ENCODE measurements at places on chromosomes 1 and 21. TPM values are rescaled to one million over a fixed set of nuclear protein-coding genes. Genes with fewer than 3 reads are reported as not detected.

GRCh38 chr1:220873868-220874655, 5.2 kb upstream of the HLX start:
- DNase-seq: peak; percentile 42

GRCh38 chr1:21564521-21565095, 55.4 kb downstream of the ALPL start:
- peak; percentile 27 for DNase-seq

GRCh38 chr1:209772126-209772525, 12.2 kb downstream of the C1orf74 start:
- DNase-seq: no peak

- no peak for DNase-seq
These were observed 1.4 kb downstream of the ZMYND12 start for GRCh38 chr1:42454403-42454802.

DNA sequence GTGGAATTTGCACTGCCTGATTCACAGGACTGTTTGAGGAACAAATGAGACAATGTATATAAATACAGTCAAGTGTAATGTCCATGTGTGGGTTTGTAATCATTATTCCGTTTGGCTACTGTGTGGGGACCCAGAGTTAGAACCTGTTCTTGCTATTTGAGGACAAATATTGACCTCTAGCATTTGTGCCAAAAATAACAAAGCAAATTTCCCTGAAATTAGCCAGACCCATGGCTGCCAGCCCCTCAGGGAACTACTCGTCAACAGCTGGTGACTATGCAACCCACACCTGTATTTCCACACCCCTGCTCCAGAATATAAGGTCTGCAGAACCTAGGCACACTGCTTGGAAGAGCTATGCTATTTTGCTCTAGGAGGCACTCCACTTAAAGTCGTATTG, 70.7 kb downstream of the KCNJ6 start:
- DNase-seq: no peak

DNA sequence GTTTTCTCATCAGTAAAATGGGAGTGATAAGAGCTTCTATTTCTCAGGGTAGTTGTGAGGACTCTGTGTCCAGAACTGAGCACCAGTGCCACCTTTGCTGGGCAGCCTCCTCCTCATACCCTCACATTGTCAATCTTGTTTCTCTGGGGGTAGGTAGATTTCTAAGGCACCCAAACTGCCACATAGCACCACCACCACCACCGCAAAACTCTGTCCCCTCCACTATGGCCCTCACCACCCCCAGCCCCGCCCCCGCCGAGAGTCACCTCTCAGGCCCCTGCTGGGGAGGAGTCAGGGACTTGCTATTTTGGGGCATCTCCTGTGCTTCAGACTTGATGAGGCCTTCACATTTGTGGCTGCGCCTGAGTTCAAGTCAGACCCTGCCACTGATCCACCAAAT, 549.2 kb downstream of the PTPRU start:
- no peak for DNase-seq

DNA sequence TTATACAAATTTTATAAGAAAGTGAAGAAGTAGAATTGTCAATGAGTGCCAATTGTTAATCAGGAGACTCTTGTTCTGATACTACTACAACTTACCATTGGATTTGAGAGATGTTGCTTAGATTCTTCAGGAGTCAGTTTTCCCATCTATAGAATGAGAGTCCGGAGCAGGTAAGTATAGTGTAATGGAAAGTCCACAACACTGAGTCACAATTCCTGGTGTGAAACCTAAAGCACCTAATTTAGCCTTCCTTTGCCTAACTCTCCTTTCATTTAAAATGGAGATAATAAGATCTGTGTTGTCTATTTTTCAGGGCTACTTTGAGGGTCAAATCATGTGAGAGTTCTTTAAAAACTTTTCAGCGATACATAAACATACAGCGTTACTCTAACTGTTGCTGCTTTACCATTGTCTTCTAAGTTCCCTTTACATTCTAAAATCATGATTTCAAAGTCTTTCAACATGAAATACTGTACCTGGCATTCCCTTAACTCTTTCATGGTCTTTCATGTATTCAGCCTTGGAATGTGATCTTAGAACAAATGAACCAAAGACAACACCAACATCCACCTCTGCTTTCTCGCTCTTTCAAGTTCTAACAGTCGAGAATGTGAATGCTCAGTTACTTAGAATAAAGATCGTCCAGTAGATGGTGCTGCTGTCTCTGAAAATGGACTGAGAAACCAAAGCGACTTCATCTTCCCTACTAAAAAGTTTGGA, 90.9 kb downstream of the SLC30A10 start:
- DNase-seq: peak; percentile 58

DNA sequence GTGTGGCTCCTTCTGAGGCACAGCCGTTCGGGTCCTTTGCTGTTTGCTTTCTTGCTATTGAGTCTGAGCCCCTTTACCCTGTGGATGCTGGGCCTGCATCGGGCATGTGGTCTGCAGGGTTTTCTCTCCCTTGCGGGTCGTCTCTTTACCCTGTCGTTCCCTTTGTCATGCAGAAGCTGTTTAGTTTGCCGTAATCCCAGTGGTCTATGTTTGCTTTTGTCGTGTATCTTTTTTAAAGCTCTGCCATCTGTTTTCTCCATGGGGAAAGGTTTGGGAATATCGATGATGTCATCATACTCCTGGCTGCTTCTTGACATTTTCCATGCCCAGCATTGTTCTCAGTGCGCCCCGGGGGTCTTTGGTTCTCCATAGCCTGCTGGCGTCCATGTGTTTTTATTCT, 68.2 kb downstream of the AGPAT3 start:
- no peak for DNase-seq

EXOSC10 gene
- total RNA-seq: 76.9 TPM

DNA sequence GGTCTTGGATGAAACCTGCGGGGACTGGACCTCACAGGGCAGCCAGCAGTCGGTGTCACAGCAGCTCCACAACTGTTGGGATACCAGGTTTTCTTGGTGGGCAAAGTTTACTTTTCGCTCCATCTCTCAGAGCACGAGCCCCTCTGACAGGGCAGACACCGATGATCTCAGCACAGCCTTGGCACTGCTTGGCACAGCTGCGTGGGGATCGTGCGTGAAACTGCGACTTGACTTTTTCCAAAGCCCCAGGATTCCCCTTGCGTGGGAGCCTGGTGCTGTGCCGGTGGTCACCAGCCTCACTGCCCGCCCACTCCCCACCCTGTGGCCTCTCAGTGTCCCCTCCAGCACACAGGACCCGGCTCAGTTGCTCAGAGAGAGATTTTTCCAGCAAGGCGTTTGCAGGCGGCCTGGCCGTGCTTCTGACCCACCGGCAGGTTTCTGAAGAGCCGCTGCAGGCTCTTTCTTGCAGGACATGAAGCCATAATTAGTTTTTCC, 57.3 kb downstream of the SIK1 start:
- no peak for DNase-seq

GRCh38 chr1:160210561-160210960, 5.4 kb downstream of the PEA15 start:
- DNase-seq: no peak

DNA sequence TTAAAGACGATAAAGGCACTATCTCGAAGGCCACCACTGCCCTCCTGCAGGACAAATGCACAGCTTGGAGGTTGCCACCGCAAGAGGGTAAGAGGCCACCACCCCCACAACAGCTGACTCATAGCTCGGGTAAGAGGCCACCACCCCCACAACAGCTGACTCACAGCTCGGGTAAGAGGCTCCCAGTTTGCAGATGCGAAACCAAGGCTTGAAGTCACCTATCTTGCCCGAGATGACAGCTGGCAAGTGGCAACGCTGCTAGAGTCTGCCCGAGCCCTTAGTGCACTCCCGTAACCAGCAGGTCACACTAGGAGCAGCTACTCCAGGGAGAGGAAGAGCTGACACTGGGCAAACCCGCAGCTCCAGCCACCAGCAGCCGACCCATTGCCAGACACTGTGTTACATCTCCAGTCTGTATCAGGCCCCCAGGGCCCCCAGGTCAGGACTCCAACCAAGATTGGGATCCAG, 17.1 kb upstream of the SPSB1 start:
- DNase-seq: peak; percentile 98

DNA sequence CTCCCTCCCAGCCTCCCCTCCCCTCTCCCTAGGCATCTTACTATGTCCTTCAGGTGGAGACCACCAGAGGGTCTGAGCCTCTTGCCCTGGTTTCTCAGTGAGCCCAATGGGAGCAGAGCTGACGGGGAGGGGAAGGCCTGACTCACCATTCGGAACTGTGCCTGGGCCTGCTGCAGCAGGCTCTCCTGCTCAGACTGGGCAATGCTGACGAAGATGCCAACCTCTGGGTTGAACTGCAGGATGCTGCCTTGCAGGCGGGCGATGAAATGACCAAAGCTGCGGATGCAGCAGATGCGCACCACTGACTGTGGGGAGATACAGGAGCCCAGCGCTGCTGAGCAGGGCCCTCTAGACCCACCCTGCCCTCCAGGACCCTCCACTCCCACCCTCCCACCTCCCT, 11.0 kb upstream of the PAQR6 start:
- DNase-seq: no peak

GRCh38 chr1:1540090-1540817, at the start of gene TMEM240:
TMEM240 (minus strand) TSS chr1:1540624; CDS start chr1:1540346, 278 bp downstream.
- no peak for DNase-seq

ATP1A4 gene
- total RNA-seq: not detected

DNA sequence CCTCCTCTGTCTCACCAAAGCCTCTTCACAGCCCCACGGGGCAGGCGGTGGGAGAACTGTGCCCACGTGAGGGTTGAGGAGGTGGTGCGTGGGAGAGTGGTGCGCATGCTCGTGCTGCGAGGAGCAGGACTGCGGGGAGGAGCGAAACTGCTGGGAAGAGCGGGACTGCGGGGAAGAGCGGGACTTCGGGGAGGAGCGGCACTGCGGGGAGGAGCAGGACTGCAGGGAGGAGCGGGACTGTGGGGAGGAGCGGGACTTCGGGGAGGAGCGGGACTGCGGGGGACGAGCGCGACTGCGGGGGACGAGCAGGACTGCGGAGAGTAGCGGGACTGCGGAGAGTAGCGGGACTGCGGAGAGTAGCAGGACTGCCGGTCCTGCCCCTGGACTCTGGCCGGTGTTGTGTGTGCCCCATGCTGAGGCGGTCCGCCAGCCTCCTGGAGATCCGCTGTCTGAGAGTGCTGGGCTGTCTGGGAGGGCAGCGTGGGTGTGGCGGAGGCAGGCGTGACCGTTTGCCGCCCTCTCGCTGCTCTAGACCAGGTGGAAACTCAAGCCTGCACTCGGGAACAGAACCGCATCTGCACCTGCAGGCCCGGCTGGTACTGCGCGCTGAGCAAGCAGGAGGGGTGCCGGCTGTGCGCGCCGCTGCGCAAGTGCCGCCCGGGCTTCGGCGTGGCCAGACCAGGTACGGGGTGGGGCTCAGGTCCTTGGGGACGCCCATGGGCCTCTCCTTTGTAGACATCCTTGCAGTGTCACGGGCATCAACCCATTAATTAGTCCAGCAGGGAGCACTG, 24.6 kb downstream of the TNFRSF1B start:
- DNase-seq: no peak

DNA sequence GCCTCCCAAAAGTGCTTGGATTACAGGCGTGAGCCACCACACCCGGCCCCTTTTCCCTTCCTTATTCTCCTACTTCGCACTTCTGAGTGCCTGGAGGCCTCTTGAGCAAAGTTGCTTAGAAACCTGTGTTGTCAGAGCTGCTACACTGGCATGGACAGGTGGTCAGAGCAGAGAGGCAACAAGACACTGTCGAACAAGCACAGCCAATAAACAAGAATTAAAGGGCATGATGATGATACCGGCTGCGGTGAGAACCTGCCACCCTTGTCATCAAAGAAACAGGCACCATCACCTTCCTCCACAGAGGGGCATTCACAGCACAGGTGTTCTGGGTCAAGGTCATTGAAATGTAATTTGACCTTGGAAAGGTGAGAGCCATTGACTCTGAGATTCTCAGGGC, 23.3 kb downstream of the STUM start:
- DNase-seq: no peak

GRCh38 chr21:38702196-38702595, 103.5 kb upstream of the ETS2 start:
- DNase-seq: no peak

PDZK1 gene
- total RNA-seq: 5.3 TPM

DNA sequence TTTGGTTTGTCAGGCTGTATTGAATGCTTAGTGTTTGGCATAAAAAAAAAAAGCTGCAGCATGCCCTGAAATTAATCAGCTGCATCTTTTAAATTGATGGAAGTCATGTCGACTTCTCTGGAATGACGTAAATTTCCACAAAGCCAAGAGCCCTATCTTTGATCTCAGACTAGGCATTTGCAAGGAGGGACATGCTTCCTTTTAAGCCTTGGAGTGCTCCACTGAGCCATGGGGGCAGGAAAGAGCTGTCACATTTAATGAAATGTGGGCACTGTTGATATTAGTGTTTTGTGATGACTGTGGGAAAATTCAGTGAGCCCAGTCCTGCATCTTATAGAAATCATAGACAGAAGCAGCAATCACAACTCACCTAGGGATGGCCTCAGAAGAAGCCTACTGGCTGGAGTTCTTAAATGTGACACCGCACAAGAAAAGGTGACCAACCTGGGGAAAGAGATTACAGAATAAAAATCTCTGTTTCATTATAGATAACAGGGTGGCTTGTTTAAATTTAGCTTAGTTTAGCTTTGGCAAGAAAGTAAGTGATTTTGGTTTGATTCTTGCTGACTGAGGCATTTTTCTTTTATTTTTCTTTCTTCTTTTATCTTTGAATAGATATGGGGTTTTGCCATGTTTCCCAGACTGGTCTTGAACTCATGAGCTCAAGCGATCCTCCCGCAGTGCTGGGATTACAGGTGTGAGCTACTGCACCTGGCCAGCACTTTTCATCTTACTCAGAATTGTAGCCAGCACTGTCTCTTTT, 188.2 kb downstream of the HHAT start:
- no peak for DNase-seq

DNA sequence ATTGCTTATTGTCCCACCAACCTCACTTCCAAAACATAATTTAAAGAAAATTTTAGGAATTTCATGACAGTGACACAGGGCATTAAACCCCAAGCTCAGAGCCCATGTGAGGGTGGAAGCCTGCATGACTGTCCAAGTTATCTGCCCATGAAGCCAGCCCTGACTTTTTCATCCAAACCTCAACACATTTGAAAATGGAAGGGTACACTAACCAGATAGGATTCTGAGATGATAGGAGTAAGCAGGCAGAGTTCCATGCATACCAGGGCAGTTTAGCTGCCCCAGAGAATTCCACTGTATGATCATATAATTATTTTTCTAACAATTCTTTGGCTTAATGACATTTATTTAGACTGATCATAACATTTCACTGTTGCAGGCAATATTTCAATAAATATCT, 986.0 kb downstream of the TTLL7 start:
- DNase-seq: no peak

KRTAP20-2 gene
- total RNA-seq: not detected

GRCh38 chr1:56329970-56330369, 249.4 kb downstream of the PLPP3 start:
- peak; percentile 22 for DNase-seq

GRCh38 chr1:6823793-6824192, 38.5 kb downstream of the CAMTA1 start:
- DNase-seq: no peak

DNA sequence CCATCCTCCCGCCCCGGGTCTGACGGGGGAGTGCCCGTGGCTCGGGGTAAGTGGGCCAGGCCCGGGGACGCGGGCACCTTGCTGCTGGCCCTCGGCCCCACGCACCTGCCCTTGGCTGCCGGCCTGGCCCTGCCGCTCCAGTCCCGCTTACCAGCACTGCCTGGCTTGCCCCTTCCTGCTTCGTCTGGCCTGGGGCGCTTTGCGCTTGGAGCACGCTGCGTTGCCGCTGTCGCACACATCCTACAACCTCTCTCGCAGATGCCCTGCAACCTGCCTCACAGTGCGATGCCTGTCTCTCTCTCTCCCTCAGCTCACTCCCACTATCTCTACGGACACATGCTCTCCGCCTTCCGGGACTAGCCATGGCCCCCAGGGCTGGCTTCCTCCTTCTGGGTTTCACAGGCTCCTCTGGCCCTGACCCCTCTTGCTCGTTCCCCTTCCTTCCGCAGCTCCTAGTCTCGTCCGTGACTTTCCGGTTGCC, 9.7 kb downstream of the MYOG start:
- no peak for DNase-seq

Data from RPMI7951 (cell line).